ENCODE measurements at places on chromosomes 13 and 19. TPM values are rescaled to one million over a fixed set of nuclear protein-coding genes. Genes with fewer than 3 reads are reported as not detected.

- no peaks in the 10 kb centered on the region for H3K36me3 ChIP-seq
- H3K27ac ChIP-seq = no peak overlapping the region
- no peak for DNase-seq
- no peak overlapping the region for H3K4me3 ChIP-seq
- peaks cover 6% of the 10 kb centered on the region for H3K4me1 ChIP-seq
- peaks cover 3% of the 10 kb centered on the region for H3K27me3 ChIP-seq
Observed at GRCh38 chr13:87656306-87656705, 14.9 kb upstream of the SLITRK5 start.

- no peaks in the 10 kb centered on the region for H3K36me3 ChIP-seq
- H3K4me3 ChIP-seq = peak overlapping the region; percentile 34
- DNase-seq = no peak
Observed at GRCh38 chr19:33812388-33813330, 16.0 kb downstream of the KCTD15 start.

DNA sequence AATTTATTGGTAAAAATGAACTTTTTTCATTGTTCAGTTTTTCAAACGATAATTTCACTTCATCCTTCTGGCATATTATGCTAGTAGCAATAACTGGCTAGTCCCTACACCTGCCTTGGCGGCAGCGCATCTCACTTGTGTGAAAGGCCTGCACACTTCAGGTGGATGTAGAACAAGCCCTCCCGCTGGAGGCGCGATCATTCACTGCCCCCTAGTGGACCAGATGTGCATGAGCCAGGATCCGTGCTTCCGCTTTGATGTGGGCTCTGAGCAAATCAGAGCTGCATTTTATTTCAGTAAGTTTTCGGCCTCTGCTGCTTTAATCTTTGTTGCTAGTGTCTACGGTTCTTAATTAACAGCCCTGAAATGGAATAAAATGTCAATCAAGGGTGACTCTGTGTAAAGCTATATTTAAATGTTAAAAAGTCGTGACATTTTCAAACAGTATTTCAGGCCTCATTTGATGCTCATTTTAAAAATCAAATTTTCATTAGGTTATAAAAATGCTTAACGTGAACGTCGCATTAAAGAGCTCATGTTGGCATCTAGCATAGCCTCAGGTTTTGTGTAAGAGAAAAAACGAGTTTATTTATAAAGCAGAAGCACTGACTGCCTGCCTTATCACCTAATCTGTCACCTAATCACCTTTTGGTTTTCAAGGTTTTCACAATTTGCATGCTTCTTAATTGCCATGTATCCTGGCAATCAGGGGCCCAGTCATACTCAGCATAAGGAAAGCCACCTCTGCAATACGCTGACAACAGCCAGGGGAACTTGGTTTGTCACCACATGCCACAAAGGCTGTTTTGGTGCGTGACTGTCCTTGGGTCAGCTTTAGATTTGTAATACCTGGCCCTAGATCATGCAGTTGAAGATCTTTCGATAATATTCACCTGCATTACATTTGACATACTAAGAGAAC lies 112.2 kb downstream of the TEX26 start:
- no peaks in the 10 kb centered on the region for H3K36me3 ChIP-seq
- peaks cover 6% of the 10 kb centered on the region for H3K27me3 ChIP-seq
- H3K4me3 ChIP-seq = no peak overlapping the region
- peak; percentile 86 for DNase-seq

DNA sequence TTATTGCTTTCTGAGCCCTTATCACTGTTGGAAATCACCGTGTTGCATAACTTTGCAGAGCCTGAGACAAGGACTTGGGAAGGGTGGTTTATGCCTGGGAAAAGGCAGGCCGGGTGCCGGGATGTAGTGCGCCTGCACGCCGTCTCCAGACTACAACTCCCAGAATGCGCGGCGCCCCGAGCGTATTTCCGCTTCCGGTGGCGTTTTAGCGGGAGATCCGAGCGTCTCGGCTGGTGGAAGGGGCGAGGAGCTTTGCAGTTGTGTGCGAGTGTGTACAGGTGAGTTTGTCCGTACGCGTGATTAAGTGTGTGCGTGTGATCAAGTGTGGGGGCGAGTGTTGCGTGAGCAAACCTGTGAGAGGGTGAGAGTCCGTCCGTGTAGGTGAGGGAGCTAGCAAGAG lies 75.4 kb downstream of the PEG3 start:
- peak overlapping the region; percentile 96 for H3K4me3 ChIP-seq
- H3K27ac ChIP-seq = no peak overlapping the region
- H3K27me3 ChIP-seq = no peaks in the 10 kb centered on the region
- peaks cover 12% of the 10 kb centered on the region for H3K36me3 ChIP-seq

Gene RDH8
- total RNA-seq = not detected

Gene PDCD2L
- 15.0 TPM for total RNA-seq

Data from glutamatergic neuron (in vitro differentiated cells).